ENCODE measurements at places on chromosomes 4 and X.

DNA sequence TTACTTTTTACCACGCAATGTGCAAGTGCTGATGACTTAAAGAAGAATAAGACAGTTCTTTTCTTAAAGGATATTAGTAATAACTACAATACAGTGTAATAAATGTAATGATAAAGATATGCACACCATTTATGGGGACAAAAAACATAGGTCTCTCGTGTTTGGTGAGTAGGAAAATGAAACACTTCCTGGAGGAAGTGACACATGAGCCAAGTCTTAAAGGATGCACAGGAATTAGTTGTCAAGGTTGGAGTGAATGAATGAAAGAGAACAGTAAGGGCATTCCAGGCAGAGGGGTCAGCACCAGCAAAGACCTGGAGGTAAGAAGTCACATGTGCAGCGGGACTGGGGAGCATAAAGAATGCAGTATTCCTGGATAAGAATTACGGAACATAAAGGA, 112.7 kb downstream of the SH3RF1 start:
- peak; percentile 68 for DNase-seq

DNA sequence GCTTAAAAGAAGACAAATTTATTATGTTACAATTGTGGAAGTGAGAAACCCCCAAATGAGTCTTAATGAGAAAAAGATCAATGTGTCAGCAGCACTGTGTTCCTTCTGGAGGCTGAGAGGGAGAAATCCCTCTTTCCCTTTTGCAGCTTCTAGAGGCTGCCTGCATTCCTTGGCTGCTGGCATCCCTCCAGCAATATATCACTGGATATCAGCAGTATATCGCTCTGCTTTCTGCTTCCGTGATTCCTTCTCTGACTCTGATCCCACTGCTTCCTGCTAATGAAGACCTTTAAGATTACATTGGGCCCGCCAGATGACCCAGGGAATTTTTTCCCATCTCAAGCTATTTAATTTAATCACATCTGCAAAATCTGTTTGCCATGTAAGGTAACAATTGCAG, 1008.0 kb downstream of the RAPGEF2 start:
- DNase-seq: no peak

DNA sequence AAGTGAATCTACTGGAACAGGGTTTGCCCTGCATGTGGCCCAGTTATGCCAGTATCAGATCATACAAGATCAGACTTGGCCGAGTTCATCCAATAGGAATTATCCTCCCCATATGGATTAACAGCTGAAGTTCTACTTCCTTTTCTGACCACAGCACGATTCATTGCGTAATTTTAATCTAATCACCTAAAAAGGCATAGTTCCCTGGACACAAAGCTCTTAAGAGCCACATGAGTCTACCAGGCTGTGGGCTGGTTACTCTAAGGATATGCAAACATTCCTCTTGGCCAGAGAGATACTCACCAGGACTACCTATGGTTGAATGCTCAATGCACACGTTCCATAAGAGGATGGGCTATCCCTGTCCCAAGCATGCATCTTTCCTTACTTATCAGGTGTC, 46.9 kb downstream of the CHST7 start:
- no peak for DNase-seq

GRCh38 chrX:48938721-48939425, 18.5 kb downstream of the OTUD5 start:
- no peak for DNase-seq

DNA sequence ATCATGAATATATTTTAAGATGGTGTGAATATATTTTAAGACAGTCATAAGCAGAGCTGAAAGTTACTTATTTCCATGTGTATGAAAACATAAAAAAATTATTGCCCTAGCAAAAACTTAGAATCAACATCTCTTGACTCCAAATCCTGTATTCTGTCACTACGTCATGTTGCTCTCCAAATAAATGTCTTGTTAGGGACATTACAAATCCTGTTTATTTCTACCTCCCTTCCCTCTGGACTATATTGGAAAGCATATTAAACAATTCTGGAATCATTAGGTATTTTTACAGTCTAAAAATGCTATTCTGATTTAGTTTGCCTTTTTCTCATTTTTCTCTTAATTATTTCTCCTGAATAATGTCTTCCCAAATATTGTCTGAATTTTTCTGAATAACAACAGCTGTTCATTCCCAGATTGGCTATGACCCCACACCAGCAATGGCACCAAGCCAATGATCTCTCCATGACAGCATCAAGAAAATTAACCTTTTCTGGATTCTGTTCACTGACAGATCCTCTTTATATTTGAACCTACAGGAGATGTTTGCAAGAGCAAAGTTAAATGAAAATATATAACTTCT, 523.1 kb downstream of the IQCM start:
- DNase-seq: no peak

Data from glomerular endothelial cell (primary cell).